ENCODE measurements at places on chromosomes 5 and 9. TPM values are rescaled to one million over a fixed set of nuclear protein-coding genes. Genes with fewer than 3 reads are reported as not detected.

Gene PRKAA1
- total RNA-seq = 29.0 TPM

Gene FAM120AOS
- total RNA-seq = 47.5 TPM

Gene MPDZ
- total RNA-seq = 8.9 TPM

Gene TAF11L8
- total RNA-seq = not detected

Gene IFNB1
- total RNA-seq = not detected

Gene GKAP1
- total RNA-seq = 4.3 TPM

Gene BSPRY
- not detected for total RNA-seq

Gene GABRP
- not detected for total RNA-seq

Gene PIGO
- 48.3 TPM for total RNA-seq

Gene PCDHA10
- 0.03 TPM for total RNA-seq

All from A549 treated with GW870086 at 1 μM for 4 hours (cell line).